ENCODE measurements at places on chromosomes 6 and 20.

DNA sequence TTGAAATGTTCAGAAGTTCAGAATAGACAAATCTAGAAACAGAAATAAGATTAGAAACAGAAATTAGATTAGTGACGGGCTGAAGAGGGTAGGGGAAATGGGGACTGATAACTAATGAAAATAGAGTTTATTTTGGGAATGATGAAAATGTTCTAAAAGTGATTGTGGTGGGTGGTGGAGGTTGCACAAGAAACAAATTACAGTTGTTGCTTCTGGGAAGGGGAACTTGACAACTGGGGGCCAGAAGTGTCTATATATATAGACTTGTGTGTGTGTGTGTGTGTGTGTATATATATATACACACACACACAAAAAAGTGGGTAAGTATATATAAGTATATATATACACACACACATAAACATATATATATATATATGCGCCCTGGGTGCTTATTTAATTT lies 86.5 kb upstream of the RREB1 start:
- DNase-seq = no peak

DNA sequence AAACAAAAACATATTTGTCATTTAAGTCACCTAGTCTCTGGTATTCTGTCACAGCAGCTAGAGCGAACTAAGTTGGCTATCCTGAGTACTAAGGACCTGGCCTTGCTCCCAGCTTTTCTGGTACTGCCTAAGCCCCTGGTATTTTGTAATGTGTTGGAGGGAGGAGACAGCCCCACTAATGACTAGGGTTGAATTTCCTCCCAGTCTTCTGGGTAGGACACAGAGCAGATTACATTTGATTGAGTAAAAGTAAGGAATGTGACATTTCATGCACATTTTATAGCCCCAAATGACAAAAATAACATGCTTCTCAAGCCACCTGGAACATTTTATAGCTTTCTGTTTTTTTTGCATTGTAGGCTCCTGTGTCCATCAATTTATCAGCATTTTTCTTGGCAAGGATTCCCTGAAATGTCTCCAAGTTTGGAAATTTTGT lies 47.9 kb upstream of the DDR1 start:
- no peak for DNase-seq

DNA sequence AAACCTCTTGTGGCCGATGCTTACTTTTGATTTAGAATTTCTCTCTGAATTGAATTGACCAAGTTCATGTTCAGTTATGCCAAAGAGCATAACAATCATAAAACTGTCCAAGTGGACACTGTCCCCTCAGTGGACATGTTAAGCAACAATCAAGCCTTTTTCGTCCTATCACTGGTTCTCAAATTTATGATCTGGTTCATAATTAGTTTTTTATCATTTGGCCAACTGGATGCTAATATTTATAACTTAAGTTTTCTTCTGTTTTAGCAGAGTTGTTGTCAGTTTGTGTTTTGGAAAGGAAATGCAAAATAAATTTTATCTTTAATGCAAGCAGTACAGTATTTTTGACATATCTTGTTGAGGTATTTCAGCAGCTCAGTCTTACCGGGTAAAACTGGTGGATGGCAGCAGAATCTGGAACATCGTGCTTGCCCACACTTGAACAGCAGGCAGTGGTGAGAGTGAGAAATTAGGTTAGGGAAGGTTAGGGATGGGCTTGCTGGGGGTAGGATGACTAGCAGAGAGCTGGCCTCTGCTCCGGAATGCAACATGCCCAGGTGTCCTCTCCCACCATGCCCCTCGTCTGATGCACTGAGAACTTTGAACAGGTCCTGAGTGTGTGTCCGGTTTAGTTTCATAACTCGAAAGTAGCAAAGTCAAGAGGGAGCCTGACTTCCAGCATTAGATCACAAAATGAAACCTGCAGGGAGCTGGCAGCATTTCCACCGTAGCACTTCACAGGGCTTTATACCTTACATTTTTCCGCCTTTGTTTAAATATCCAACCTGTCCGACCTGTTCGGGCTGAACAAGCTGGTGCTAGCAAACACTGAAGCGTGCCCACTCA lies 93.1 kb downstream of the RREB1 start:
- no peak for DNase-seq

- no peak for DNase-seq
Observed at GRCh38 chr6:61586934-61587537, 699.0 kb downstream of the KHDRBS2 start.

DNA sequence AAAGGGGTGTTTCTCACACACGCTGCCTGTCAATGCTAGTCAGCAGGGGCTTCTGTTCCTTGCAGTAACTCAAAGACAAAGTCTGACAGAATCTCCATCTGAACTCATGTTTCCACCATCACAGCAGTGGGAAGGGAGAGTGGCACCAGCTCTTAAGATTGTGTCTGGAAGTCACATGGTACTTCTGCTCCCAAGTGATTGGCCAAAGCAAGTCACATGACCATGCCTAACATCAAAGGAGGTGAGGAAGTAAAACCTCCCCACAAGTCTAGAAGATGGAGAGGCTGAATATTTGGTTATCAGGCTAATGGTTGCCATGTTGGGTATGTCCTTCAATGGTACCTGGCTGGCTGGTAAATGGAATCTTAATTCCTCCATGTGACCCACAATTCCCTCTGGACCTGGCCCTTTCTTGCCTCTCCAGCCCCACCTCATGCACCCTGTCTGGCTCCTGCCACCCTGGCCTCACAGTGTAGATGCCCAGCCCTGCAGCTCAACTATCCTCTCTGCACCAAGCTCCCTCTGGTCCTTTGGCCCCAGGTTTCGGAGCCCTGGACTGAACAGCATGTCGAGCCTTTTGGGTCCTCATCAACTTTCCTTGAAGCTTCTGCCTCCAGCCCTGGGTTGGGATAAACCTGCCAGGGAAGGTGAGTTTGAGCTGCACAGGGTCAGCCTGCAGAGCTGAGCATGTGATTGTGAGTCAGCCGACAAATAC lies 51.0 kb upstream of the PMEPA1 start:
- DNase-seq = no peak

DNA sequence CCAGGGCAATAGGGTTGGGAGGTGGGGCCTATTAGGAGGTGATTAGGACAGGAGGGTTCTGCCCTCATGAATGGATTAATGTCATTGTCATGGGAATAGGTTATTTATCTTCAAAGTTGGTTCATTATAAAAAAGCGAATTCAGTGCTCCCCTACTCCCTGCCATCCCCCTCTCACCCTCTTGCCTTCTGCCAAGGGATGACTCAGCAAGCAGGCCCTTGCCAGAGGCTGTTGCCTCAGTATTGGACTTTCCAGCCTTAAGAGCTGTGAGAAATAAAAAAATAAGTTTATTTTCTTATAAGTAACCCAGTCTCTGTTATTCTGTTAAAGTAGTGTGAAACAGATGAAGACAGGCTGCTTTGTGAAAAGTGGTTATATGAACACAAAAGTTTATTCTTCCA lies 381.1 kb upstream of the ZFP64 start:
- no peak for DNase-seq

DNA sequence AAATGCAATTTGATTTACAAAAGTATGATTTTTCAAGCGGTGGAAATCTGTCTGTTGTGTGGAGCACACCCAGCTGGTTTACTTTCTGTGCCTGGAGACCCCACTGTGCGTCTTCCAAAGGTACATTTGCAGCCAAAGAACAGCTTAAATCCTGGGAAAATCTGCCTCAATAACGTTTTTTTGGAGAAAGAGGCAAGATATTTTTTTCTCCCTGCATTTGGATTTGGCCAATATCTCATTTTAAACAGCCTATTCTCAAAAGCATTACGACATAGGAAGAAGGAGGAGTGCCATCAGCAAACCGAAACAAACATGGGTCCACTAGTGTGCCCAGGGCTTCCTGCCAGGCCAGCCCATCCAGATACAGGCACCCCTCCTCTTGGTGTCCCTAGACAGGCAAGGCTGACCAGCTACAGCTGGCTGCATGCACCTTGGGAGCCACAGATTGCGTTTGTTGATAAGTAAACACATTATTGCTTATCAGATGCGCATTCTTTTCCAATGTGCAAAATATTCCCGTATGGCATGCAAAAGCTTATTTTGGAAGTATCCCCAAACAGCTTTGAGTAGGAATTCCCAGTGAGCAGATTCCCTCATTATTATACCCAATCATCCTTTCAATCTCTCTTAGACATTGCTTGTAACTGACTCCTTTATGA lies 184.5 kb upstream of the MARCKS start:
- DNase-seq = peak; percentile 69

GRCh38 chr20:60056407-60057122 lies 98.3 kb downstream of the CDH26 start:
- no peak for DNase-seq

DNA sequence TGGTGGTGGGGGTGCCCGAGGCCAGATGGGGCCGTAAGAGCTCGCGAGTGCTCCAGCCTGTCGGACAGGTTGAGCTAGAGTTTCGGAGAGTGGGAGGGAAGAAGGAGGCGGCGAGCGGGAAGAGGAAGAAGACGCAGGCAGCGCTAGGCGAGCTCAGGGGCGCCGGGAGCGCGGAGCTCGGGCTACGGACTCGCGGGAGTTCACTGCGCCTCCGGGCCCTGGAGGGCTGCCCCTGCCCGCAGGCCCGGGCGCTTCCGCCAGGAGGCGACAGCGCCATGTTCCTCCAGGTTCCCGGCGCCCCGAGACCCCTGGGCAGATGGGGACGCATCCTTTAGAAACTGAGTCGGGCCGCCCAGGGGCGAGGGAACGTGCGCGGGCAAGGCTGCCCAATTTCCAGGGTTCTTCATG lies 984 bp downstream of the TFAP2C start:
- peak; percentile 59 for DNase-seq

DNA sequence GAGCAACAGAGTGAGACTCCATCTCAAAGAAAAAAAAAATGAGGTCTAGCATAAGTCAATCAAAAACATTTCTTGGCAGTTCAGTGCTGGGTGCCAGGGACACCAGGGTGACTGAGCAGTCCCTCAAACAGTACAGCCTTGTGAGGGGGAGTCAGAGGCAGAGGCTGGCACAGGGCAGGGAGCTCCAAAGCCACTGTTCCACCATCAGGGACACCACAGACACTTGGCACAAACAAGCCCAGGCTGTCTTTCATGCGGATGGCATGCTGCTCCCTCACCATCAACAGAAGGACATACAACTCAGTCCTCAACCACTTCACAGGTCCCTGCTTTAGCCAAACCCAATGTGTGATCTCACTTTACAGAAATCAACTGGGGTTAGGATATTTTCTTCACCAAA lies 36.0 kb upstream of the GRM4 start:
- no peak for DNase-seq
